Renal cortical epithelial cell (primary cell): ENCODE measurements at places on chromosomes 7 and 10. TPM values are rescaled to one million over a fixed set of nuclear protein-coding genes. Genes with fewer than 3 reads are reported as not detected.

Gene ZPBP
- 0.17 TPM in 1 of 2 replicates, not detected in the other for total RNA-seq

Gene NEURL1
- total RNA-seq, result 0.05 and 1.4 TPM in 2 replicates

Gene GJD4
- total RNA-seq, result not detected in 2 replicates

Gene TRPV5
- not detected in 2 replicates for total RNA-seq

Gene TMEM130
- total RNA-seq, result 0.60 TPM in 1 of 2 replicates, not detected in the other

Gene PCGF6
- 10.7 and 16.7 TPM in 2 replicates for total RNA-seq

Gene CTAGE4
- 7.3 and 17.4 TPM in 2 replicates for total RNA-seq

Gene CYP26A1
- total RNA-seq, result 0.15 TPM in 1 of 2 replicates, not detected in the other

Gene SEMA3D
- 0.20 and 0.69 TPM in 2 replicates for total RNA-seq

Gene MICU1
- total RNA-seq, result 55.2 and 65.2 TPM in 2 replicates

Gene HMX3
- total RNA-seq, result not detected in 2 replicates

Gene PNLIPRP1
- not detected in 2 replicates for total RNA-seq

Gene SLC25A28
- total RNA-seq, result 8.0 and 12.9 TPM in 2 replicates

Gene TDRD1
- total RNA-seq, result 0.69 and 8.1 TPM in 2 replicates

Gene SLC13A1
- not detected in 2 replicates for total RNA-seq

Gene WDFY4
- under 0.01 TPM in 1 of 2 replicates, not detected in the other for total RNA-seq

Gene LLCFC1
- total RNA-seq, result not detected in 2 replicates

Gene TAS2R4
- 1.8 TPM in 1 of 2 replicates, not detected in the other for total RNA-seq

Gene CC2D2B
- total RNA-seq, result 0.30 and 0.69 TPM in 2 replicates

Gene SLC26A3
- not detected in 2 replicates for total RNA-seq

Gene SDK1
- total RNA-seq, result 6.3 and 30.9 TPM in 2 replicates

Gene ELMO1
- total RNA-seq, result 0.69 and 1.7 TPM in 2 replicates

Gene ARMH3
- total RNA-seq, result 5.9 and 18.4 TPM in 2 replicates

Gene KEL
- total RNA-seq, result 0.20 TPM in 1 of 2 replicates, not detected in the other

Gene SPAM1
- not detected in 2 replicates for total RNA-seq

Gene RAPGEF5
- 2.3 and 4.0 TPM in 2 replicates for total RNA-seq

Gene CLCN1
- not detected in 2 replicates for total RNA-seq

Gene ATOH7
- total RNA-seq, result 0.05 TPM in 1 of 2 replicates, not detected in the other

Gene RINT1
- 15.1 and 16.2 TPM in 2 replicates for total RNA-seq

Gene JCAD
- 3.3 and 8.2 TPM in 2 replicates for total RNA-seq

Gene HDAC9
- 41.8 and 97.6 TPM in 2 replicates for total RNA-seq

Gene CAMK2B
- 0.20 and 1.6 TPM in 2 replicates for total RNA-seq

Gene CACNB2
- not detected in 2 replicates for total RNA-seq

Gene GDF10
- total RNA-seq, result not detected in 2 replicates

Gene MOGAT3
- not detected in 2 replicates for total RNA-seq
